NCI-H774 (cell line): ENCODE measurements at places on chromosomes 4 and X.

- DNase-seq, result no peak
Measured at GRCh38 chr4:26609391-26609790, 25.5 kb downstream of the TBC1D19 start.

DNA sequence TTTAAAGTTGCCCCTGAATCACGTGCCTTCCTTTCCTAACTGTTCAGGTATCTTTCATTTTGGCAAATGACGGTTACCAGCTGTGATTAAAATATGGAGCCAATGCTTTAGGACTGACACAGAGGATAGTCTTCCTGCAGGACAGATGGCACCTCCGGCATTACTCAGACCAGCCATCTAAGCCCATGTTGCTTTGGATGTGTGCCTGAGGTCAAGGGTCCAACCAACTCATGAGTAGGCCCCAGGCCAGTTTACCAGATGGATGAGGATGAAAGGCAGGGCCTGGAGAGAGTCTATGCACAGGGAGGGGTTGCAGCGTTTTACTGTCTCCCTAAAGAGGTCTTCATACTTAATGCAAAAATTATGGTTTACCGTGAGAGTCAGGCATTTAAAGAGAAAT lies 174.0 kb upstream of the GATB start:
- no peak for DNase-seq

DNA sequence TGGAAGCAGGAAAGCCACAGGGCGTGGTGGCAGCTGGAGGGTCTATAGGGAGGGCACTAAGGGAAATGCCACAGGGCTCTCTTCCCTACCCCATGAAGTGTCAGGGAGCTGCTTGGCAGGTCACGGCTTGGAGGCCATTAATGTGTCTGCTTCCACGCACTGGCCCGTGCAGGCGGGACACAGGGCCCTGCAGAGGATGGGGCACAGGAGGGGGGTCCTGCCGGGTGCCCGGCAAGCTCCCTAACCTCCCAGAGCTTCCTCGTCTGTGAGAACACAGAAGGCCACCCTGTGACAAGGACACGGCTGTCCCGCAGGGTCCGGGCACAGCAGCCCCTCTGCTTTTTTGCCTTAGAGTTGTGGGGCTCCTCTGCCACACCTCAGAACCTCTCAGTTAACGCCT lies 25.5 kb downstream of the FAM53A start:
- no peak for DNase-seq

GRCh38 chrX:66050140-66050569 lies 10.3 kb upstream of the VSIG4 start:
- no peak for DNase-seq

- DNase-seq, result no peak
Measured at GRCh38 chr4:156906325-156906724, 65.3 kb downstream of the PDGFC start.

DNA sequence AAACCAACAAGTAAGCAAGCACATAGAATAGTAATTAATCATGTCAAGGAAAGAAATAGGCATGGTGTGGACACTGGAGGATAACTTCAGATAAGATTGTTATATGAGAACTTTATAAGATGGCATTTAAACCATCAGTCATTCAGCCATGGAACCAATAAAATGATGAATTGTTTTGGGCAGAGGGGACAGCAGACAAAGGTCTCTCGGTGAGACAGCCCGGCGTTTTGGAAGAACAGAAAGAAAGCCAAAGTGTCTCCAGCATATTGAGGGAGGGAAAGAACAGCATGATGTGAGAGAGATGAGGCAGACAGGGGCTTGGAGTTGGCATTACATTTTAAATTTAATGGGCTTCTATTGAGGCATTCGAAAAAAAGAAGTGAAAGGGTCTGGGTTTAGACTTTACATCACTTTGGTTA lies 883 bp upstream of the PPM1K start:
- no peak for DNase-seq

GRCh38 chr4:4446434-4446833 lies 59.5 kb downstream of the NSG1 start:
- no peak for DNase-seq

DNA sequence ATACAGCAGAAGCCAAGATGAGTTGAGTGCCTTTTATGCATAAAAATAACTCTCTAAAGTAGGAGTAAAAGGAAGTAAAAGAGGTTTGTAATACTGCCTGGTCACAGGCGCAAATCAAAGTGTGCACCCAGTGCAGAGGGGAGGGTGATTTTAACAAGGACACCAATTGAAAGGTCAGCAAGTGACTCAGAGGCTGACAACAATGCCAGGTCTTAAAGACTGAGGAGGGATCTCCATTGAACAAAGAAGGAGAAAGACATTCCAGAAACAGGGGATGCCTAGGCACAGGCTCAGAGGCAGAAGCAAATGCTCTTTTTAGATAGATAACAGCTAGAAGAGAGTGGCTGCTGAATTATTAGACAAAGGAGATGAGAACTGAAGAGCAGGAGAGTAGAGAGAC lies 297.4 kb upstream of the VCX start:
- DNase-seq, result no peak

DNA sequence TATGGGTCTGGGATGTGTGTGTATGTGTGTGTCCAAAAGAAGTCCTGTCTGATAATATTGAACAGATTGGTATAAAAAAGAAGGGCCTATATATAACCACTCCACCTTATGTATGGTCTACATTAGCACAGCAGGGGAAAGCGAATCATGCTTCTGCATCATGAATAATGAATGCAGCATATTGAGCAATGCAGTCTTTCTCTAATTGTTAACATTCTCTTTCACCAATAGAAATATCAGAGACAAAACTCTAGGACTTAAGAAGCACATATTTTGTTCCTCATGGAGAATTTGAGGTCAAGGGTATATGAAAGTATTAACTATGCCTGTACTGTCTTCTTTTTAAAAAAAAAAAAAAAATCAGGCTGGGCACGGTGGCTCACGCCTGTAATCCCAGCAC lies 264.3 kb upstream of the NOCT start:
- no peak for DNase-seq

GRCh38 chrX:121122332-121122731 lies 74.9 kb downstream of the GLUD2 start:
- DNase-seq, result no peak

GRCh38 chrX:118536204-118536603 lies 40.6 kb downstream of the DOCK11 start:
- DNase-seq, result no peak
